ENCODE measurements at places on chromosomes 13 and 19.

DNA sequence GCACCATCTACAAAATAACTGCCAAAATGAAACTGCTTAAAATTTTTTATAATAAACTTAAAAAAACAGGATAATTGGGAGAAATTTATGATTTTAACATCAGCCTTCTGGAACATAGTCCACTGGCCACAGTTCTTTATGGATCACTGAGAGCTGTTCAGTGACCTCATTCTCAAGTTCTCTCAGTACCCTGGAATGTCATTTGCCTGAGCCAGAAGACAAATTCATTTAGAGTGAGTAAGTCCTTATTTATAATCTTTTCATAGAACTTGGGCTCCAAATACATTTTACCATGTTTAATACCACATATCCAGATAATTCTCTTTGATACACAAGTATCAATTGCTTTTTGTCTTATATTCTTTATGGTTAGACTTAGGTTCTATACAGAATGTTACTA lies 87.6 kb downstream of the CAB39L start:
- DNase-seq, result no peak

GRCh38 chr13:84443463-84443862 lies 561.2 kb upstream of the SLITRK1 start:
- DNase-seq, result no peak

GRCh38 chr13:81493144-81493543 lies 1152.2 kb upstream of the SPRY2 start:
- DNase-seq, result no peak

- no peak for DNase-seq
Observed at GRCh38 chr13:45809801-45810394, 41.7 kb downstream of the SIAH3 start.

- no peak for DNase-seq
Observed at GRCh38 chr19:16581971-16582343, 9.7 kb upstream of the SLC35E1 start.

DNA sequence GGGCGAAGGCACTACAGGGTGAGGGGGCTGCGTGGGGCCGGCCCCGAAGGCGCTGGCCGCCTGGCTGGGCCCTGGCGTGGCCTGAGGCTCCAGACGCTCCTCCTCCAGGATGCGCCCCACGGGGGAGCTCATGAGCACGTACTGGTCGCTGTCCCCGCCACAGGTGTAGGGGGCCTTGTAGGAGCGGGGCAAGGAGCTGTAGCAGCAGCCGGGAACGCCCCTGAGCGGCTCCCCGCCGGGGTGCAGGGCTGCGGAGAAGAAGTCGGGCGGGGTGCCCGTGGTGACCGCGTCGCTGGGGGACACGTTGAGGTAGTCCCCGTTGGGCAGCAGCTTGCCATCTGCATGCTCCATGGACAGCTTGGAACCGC lies 3.0 kb downstream of the IRS2 start:
- DNase-seq, result no peak

DNA sequence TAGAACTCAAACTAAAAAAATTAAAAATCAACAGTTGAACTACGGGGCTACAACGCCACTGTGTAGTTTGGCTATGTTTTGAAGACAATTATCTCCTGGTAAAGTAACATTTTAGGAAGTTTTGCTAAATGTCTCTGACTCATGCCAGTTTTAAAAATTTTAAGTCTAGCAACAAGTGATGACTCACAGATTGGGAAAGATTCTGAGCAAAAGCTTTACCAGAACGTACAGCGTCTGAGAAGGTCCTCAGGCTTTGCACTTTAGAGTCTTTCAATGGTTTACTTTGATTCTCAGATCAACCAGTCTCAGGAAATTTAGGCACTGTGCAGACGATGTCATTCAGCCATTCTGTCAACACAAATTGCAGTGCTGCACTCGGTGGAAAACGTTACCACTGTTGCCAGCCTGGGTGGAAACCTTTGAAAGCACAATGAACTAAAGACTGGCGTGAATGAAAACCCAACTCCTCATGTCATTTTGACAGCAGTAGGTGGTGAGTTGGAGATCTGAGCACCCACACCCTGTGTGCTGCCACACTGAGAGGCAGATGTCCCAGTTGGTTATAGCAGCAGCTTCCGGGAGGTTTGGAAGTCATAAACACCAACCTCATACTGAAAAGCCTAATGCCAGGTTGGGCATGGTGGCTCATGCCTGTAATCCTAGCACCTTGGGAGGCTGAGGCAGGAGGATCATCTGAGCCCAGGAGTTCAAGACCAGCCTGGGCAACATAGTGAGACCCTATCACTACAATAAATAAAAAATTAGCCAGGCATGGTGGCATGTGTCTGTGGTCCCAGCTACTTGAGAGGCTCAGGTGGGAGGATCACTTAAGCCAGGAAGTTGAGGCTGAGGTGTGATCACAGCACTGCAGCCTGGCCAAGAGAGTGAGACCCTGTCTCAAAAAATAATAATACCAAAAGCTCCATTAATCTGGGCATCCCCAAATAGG lies 6.3 kb upstream of the WTIP start:
- DNase-seq, result peak; percentile 73

DNA sequence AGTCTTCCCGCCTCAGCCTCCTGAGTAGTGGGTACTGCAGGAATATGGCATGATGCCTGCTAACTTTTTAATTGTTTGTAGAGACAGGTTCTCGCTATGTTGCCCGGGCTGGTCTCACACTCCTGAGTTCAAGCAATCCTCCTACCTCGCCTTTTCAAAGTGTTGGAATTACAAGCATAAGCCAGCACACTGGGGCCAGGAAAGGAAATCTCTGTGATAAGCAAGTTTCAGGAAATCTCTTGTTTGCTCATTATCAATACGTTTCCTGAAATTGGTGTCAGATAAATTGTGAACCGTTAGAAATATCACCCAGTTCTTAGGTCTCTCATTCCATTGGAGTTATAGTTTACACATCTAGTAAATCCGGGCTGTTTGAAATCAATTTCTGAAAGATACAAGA lies 14.2 kb downstream of the WBP4 start:
- DNase-seq, result no peak

GRCh38 chr13:45137526-45137925 lies 17.2 kb downstream of the GTF2F2 start:
- DNase-seq, result peak; percentile 79

DNA sequence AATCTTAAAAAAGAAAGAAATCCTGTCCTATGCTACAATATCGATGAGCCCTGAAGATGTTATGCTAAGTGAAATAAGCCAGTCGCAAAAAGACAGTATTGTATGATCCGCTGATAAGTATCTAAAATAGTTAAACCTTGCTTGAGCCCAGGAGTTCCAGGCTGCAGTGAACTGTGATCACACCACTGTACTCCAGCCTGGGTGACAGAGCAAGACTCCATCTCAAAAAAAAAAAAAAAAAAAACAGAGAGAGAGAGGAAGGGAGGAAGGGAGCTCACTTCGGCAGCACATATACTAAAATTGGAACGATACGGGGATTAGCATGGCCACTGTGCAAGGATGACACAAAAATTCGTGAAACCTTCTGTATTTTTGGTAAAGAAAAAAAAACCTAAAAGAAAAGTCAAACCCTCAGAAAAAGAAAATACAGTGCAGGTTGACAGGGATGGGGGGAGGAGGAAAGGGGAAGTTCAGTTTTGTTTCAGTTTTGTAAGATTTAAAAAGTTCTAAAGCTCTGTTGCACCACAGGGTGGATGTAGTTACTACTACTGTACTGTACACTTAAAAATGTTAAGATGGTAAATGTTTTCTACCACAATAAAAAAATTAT lies 8.4 kb downstream of the CLASRP start:
- peak; percentile 66 for DNase-seq
